Right renal pelvis (tissue), 4 donors: ENCODE measurements at places on chromosomes 6 and 20. TPM values are rescaled to one million over a fixed set of nuclear protein-coding genes. Genes with fewer than 3 reads are reported as not detected.
A peak's percentile ranks its signal among the peaks of the same experiment; 100 is the strongest.

GRCh38 chr6:135195522-135195921 lies 14.4 kb downstream of the MYB start:
- no peak for DNase-seq

GRCh38 chr6:158810155-158811095 lies 8.7 kb downstream of the EZR start:
- DNase-seq: no peak

GRCh38 chr20:63645218-63645617 lies 8.0 kb downstream of the STMN3 start:
- DNase-seq: no peak

GRCh38 chr6:39280247-39280731 lies 33.9 kb downstream of the KCNK17 start:
- no peak for DNase-seq

DNA sequence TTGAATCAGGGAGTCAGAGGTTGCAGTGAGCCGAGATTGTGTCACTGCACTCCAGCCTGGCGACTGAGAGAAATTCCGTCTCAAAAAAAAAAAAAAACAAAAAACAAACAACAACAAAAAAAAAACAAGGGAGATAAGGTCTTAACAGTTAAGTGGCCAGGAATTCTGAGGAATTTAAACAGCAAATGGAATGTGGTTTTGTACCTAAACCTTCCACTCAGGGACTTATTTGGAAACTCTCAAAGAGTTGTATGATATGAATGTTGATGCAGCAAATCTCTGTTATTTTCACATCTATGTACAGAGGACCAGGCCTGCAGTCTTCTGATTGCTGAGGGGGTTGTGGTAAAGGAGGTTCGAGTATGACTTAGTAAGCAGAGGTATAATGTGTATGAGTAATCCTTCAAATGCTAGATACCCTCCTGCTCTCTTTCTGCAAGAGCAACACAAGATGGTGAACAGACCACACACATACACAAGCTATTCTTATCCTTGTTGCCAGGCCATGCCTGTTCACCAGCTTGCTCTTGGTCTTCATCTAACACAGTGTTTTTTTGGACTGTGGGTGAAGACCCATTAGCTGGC lies 174.9 kb upstream of the SCGN start:
- no peak for DNase-seq

DNA sequence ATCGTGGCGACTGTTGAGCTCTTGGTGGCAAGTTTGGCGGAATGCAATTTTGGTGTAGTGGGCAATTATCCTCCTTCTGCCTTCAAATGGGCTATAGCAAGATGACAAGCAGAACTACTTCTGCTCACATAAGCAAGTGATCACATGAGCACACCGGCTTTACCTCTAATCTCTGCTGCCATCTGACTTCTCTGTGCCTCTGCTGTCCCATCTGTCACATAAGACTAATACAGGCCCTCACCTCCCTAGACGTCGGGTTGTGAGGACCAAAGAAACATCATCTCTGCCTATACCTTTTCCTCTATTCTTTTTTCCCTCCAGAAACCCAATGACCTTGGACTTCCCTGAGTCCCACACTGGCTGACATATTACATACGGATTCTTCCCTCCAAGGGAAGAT lies 13.3 kb upstream of the WTAP start:
- no peak for DNase-seq

DNA sequence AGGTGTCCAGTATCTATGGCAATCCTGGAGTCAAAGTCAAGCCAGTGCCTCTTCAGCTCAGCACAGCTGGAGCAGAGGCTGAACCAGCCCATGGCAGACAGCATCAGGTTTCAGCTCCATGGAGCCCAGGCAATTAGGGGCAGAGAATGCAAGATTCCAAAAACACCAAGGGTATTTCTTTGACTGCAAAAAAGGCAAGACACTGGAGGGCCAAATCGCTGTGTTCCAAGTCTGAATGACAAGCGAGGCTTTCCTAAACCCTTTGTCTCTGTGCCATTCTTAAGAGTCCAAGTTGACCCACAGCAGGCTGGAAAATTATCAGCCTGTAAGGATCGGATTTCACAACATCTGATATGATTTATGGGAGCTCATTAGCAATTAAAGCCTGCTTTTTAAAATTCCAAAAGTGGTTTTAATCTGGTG lies 49.7 kb upstream of the TGM3 start:
- DNase-seq: no peak

- DNase-seq: no peak
These were observed 19.2 kb upstream of the HFE start for GRCh38 chr6:26068036-26068435.

GRCh38 chr6:22064558-22064957 lies 232.3 kb downstream of the PRL start:
- no peak for DNase-seq

GRCh38 chr6:132054525-132054924 lies 103.4 kb upstream of the CCN2 start:
- no peak for DNase-seq

- no peak for DNase-seq
These were observed 172.1 kb upstream of the RUNX2 start for GRCh38 chr6:45156075-45156474.

DNA sequence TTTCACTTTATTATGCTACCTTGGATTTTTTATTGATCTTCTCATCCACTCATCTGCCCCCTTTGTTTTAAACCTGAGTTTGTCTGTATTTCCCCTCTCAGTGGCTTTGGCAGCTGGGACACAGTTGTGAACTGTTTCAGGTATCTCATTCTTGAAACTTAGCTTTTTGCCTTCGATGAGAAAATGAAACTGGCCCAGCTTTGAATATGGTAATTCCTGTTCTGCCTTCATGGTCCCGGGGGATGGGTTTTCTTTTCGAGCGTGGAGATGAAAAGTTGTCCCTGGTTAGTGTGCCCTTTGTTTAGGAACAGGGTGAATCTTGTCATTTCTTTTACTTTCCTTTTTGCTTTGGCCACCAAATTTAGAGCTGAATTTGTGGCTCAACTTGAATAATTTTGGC lies 25.6 kb downstream of the DHX35 start:
- DNase-seq: no peak

DNA sequence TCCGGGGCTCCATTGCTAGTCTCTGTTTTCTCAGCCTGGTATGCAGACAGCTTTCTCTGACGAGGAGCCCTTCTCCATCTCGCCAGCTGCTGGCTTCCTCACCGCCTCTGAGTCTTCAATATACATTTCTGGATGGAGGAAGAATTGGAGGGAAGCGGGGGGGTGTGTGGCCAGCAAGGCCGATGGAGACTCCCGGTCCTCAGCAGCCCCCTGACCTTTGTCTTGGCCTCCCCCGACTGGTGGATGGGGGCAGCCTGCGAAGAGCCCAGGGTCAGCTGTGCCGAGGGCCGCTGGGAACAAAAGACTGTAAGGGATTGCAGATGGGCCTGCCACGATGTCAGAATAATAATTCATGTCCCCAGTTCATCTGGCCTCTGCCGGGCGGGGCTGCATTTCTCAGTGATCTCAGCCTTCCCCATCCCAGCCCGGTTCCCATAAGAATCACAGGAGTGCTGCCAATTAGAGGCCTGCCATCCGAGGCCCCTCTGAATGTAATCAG lies 54.3 kb upstream of the STX16 start:
- no peak for DNase-seq

DNA sequence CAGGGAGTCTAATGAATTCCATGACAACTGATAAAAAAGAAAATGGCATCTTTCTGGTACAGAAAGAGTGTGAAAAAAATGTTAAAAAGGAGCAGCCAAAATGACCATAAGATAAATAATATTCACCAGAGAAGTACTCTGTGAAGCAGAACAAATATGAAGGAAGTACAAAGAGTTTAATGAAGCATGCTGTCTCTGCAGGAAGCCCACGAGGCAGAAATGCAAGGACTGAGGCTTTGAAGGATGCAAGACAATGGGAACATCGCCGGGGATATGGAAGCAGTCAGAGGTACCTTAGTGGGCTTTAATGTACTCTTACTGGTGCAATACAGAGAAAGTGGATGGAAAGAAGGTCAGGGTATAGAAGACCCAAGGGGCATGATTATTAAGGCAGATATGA lies 50.7 kb downstream of the NOX3 start:
- DNase-seq: no peak

DNA sequence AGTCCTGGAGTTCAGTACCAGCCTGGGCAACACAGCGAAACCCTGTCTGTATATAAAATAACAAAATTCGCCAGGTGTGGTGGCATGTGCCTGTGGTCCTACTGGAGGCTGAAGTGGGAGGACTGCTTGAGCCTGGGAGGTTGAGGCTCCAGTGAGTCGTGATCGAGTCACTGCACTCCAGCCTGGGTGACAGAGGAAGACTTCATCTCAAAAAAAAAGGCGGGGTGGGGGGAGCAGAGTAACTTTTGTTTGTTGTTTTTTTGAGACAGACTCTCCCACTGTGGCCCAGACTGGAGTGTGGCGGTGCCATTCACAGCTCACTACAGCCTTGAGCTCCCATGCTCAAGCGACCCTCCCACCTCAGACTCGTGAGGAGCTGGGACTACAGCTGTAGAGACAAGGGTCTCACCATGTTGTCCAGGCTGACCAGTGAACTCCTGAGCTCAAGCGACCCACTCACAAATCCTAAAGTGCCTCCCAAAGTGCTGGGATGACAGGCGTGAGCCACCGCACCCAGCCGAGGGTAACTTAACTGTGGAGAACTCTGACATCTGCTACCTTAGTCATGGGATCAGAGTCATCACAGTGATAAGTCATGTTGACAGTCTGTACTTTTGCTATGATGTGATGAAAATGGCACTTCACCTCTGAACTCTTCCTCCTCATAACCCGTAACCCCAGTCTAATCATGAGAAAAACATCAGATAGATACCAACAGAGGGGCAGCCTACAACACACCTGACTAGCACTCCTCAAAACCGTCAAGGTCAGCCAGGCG lies 16.5 kb downstream of the PEDS1 start:
- DNase-seq: no peak

DNA sequence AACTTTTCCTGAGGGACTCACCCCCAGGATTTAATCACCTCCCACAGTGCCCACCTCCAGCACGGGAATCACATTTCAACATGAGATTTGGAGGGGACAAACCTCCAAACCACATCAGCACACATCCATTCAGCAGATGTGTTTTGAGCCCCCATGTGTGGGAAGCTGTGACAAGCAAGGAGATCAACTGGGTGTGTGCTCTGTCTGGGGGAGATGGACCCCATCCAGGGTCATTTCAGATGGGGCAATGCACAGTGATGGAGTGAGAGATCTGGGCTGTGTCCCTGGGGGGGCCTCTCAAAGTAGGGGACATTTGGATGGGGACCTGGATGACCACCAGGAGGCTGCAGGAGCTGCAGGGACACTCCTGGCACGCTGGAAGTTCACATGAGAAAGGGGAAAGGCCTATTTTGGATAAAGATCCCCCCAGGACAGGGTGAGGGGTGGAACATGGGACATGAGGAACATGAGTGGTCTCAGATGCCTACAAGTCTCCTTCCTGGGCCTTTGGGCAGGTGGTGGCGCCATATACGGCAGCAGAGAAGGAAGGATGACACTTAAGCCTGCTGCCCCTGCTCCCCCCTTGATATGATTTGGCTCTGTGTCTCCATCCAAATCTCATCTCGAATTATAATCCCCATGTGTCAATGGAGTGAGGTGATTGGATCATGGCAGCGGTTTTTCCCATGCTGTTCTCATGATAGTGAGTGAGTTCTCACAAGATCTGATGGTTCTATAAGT lies 49.6 kb downstream of the SLC2A10 start:
- DNase-seq: no peak

DNA sequence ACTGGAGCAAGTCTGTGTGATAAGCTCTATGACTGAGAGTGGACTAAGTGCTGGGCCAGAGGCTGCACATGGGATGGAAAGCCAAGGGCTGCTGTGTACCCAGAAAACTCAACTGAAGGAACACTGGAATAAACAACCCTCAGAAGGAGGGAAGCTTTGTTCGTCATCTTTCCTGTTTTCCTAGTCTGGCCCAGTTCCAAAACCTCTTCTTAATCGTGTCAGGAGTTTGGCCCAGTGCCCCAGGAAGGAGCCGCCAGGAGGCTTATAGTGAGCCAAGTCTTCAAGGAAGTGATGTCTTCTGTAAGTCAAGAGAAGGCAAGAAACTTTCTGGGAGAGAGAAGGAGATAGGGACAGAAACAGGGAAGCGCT lies 23.3 kb upstream of the TOP1 start:
- DNase-seq: no peak

GRCh38 chr6:52356017-52356416 lies 5.9 kb upstream of the PAQR8 start:
- DNase-seq: no peak

- peak; percentile 36 for DNase-seq
These were observed 6.9 kb upstream of the OSER1 start for GRCh38 chr20:44217342-44218092.

DNA sequence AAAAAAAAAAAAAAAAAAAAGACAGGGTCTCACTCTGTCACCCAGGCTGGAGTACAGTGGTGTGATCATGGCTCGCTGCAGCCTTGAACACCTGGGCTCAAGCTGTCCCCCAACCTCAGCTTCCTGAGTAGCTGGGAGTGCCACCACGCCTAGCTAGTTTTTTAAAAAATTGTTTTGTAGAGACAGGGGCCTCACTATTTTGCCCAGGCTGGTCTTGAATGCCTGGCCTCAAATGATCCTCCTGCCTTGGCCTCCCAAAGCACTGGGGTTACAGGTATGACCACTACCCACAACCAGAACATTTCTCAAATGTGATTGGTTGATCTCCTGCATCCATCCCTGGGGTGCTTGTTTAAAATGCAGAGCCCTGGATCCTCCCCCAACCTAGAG lies 5.6 kb upstream of the RBCK1 start:
- DNase-seq: no peak

- no peak for DNase-seq
These were observed 11.3 kb downstream of the MYO6 start for GRCh38 chr6:75760320-75760719.

DNA sequence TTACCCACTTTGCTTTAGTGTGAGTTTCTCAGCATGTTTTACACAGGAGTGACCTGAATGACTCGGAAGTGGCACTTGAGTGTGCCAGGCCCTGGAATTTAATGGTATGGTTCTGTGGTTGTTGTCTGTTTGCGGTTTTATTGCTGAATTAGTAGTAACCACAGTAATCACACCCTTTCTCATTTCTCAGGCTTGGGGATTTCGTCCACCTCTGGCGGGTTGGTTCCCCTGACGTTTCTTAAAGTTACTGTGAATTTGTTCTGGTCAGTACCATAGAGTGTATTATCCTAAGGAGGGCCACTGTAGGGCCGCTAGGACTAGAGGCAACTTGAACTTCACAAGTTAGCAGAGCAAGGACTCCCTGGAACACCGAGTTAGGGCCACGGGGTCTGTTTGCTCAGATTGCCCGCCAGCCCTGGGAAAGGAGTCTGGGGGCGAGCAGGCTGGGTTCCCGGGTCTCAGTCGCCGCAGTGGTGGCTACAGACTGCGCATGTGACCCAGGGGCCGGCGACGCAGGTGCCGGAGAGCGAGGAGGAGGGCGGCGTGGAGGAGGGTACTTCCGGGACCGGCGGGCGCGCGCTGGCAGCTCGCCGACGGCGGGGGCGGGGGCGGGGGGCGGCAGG lies 546 bp upstream of the KLHL32 start:
- DNase-seq: peak; percentile 6

GRCh38 chr6:21200134-21200870 lies 393.2 kb upstream of the SOX4 start:
- DNase-seq: no peak

MUCL3 gene
- not detected for polyA plus RNA-seq

SLC22A3 gene
- polyA plus RNA-seq: 5.6 TPM

GINM1 gene
- polyA plus RNA-seq: 91.3 TPM

FNDC11 gene
- polyA plus RNA-seq: 1.0 TPM

RSPH9 gene
- polyA plus RNA-seq: 1.5 TPM

PNPLA1 gene
- 2.6 TPM for polyA plus RNA-seq

RUNX2 gene
- 2.8 TPM for polyA plus RNA-seq

SLC4A11 gene
- polyA plus RNA-seq: 2.8 TPM

MYLK4 gene
- polyA plus RNA-seq: 1.5 TPM

WFDC10B gene
- not detected for polyA plus RNA-seq

SGK2 gene
- 30.6 TPM for polyA plus RNA-seq
